HS-27A (cell line): ENCODE measurements at places on chromosomes 5 and 9.

DNA sequence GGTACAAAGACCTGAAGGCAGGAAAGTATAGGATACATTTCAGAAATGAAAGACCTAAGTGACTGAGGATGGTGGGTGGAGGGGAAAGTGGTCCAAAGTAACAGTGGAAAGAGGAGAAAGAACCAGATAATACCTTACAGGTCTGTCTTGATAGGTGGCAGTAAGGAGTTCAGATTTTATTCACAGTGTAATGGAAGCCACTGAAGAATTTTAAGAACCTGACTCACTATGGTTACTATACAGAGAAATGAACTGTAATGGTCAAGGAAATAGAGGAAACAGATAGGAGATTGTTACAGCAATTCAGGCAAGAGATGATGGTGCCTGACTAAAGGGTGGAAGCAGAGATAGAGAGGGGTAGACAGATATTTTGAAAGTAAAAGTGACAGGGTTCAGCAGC, 46.5 kb downstream of the EPB41L4A start:
- DNase-seq = no peak

DNA sequence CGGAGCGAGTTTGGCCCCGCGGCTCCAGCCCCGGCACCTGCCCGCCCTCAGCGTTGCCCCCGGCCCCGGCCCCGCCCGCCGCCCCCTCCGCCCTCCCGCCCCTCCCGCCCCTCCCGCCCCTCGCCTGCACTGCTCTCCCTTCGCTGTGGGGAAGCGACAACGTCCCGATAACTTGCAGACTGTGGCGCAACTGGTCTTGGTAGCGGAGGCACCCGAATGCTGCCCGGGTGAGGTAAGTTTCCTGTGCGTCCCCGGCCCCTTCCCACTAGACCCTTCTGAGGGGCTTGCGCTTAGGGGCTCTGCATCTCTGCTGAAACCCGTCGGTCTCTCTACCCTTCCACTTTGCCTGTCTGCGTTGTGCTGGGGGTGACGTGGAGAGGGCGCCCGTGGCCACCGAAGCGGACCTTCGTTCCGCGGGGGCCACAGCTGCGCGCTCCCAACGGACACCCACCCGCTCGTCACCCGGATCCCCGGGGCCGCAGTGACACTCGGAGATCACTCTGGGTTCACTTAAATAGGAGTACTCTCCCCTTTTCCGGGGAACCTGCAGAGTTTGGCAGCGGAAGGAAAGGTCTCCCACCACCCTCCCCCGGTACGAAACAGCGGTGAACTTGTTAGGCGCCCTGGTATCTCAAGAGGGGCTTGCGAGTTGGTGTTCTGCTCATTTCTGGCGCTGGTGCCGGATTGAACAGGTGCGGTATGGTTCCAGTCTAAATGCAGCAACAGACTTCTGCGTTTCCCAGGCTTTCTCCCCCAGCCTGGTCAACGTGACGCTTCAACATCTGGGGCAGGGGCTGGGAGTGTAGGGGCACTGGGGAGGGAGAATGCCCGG, 707 bp downstream of the PIP5K1B start:
- no peak for DNase-seq

GRCh38 chr5:88829775-88830174, 53.2 kb downstream of the MEF2C start:
- no peak for DNase-seq

DNA sequence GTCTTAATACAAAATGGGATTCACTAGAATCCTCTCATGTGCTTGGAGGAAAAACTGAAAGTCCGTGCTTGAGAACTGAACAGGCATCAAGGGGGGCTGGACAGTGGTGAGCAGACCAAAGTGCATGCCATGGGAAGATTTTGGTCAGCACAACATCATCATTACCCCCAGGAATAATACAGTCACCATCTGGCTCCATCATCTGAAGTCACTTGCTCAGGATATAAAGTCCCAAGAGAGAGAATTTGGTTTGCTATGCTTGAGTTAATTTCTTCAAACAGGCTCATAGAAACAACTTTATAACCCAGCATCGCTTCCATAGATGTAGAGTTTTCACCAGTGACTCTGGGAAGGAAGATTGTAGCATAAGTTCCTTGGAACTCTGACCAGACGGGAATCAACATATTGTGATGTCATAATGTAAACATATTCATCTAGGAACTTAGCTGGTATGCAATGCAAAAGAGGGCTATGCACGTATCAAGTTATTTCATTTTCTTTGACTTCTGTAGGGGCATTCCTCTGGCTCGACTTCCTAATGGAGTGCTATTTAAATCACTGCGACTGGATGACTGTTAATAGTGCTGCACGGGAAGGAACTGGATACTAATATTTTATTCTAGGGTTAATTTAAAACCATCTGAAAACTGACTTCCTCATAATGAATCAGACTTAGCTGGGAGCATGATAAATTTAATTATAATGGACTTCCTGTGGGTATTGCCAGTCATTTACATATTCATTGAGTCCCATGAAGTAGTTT, 145.2 kb downstream of the MTRR start:
- no peak for DNase-seq

DNA sequence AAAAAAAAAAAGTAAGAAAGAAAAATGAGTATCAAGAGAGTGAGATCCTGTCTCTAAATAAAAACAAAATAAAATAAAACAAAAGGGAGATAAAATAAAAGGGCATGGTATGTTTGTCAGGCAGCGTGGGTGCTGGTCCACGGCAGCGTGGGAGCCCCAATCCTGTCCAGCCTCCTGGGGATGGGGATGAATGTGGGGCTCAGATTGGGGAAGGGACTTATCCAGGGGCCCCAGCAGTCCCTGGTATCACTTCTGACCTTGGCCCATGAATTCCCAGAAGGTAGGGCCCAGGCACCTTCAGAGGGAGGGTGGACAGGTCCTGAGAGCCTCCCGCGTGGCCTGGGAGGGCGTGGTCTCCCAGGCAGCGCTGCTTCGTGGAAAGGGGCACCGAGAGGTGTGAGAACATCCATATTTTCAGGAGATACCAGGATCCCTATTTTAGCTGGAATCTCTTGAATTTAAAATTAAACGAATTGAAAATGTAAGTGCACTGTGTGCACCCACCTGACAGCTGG, 71.2 kb downstream of the ZNF354C start:
- no peak for DNase-seq

DNA sequence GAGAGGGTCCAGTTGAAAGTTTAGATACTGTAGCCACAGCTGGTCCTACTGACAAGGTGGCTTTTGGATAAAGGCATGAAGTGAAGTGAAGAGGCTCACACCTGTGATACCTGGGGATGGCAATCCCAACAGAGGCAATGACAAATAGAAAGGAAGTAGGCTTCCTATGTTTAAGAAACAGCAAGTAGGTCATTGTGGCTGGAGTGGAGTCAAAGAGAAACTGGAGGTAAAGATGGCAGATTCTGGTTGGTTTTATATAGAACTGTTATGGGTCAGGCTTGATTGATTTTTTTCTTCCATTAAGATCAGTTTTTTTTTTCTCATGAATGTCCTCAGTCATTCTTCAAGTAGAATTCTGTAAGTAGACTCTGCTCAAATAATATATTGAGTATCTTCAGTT, 79.5 kb downstream of the ANXA1 start:
- DNase-seq = no peak

DNA sequence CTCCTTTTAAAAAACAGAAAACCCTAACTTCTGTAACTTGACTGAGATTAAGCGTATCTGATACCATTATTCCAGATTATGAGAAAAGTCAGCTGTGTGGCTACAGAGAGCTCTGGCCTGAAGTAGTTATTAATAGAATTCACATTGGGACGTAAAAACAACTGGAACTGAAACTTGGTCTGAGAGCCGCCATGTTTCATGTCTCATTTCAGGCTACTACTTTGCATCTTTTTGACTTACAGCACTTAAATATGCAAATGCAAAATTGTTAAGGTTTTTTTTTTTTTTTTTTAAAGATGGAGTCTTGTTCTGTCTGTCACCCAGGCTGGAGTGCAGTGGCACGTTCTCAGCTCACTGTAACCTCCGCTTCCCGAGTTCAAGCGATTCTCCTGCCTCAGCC, 25.2 kb downstream of the MAP3K1 start:
- DNase-seq = no peak

GRCh38 chr5:95281226-95281625, 3.7 kb downstream of the MCTP1 start:
- peak; percentile 29 for DNase-seq

DNA sequence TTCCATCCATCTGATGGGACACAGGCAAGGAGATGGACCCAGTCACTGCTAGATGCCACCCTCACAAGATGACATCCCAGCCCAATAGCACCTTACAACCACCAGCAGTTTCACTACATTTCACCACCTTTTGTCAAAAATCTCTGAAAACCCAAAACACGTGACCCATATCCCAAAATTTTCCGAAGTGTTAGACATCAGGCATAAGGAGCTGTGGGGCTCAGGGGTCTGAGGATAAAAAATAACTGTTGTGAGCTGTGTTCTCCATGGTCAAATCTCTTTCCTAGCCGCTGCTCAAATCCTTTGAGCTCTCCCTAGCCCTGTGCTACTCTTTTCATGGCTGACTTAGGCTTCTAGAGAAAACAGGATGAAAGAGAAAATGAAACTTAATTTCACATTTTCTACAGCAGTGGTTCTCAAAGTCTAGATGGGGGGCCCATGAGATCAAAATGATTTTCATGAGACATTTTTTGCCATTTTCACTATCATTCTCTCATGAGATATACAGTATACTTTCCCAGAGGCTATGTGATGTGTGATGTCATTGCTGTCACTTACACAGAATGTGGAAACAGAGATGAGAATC, 40.7 kb downstream of the TIMD4 start:
- no peak for DNase-seq

GRCh38 chr9:36550135-36550534, 22.6 kb upstream of the MELK start:
- no peak for DNase-seq

- no peak for DNase-seq
Measured at GRCh38 chr5:35117967-35118366, 70.2 kb upstream of the AGXT2 start.

DNA sequence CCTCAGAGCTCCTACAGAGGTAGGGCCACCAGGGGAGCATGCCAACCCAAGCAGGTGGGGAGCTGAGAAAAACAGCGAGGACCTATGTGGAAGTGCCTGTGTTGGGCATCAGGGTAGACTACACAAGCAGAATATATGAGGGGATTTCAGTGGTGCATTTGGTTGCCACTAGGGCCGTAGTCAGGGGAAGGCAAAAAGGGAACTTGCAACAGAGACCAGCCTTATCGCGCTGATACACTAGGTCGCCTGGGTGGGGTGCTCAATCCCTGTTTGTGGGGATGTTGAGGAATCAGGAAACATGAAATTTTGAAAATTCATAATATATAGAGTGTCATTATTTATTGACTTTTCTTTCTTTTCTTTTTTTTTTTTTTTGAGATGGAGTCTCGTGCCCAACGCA, 370.9 kb upstream of the PRR16 start:
- DNase-seq = no peak

DNA sequence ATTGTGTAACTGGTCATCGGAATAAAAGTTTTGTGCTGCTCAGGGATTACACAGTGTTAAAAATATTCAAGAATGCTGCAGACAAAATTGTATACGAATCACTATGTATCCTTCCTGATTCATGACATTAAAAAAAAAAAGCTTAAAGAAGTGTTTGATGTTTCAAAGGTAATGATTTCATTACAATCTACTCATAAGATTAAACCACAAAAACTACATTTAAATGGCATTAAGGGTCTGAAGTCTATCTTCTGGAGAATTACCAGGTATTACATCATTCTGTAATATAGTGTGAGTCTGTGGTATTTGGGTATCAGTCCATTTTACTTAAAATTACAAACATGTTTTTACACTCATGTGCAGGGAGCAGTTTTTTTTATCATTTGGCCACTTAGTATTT, 324.4 kb downstream of the NDUFS4 start:
- no peak for DNase-seq

- no peak for DNase-seq
Measured at GRCh38 chr9:89629081-89629976, 24.5 kb downstream of the GADD45G start.

GRCh38 chr5:22539762-22540161, 313.4 kb downstream of the CDH12 start:
- no peak for DNase-seq

- DNase-seq = no peak
Measured at GRCh38 chr5:2335733-2336515, 415.6 kb downstream of the IRX2 start.

GRCh38 chr5:40453689-40454088, 226.0 kb upstream of the PTGER4 start:
- no peak for DNase-seq

DNA sequence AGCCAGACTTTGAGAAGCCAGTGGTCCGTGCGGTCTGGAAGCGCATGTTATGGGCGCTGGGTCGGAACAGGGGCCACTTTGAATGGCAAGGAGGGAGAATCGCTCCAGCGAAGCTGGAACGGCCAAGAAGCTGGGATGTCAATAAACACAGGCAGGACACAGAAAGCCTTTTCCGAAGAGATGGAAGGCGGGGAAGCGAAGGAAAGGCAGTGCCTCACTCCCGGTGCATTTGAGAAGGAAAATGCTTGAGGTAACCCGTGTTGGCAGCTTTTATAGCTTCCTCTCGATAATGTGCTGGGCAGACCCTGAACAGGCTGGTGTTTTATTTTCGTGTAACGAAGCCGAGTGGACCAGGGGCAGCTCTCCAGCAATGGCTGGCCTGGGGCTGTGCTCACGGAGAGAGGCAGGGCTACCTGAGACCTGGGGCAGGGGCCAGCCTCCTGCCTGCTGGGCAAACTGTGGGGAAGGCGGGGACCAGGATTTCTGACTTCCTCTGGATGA, 84.2 kb upstream of the SPRY4 start:
- DNase-seq = no peak

- no peak for DNase-seq
Measured at GRCh38 chr9:21311889-21312288, 6.8 kb upstream of the IFNA5 start.

DNA sequence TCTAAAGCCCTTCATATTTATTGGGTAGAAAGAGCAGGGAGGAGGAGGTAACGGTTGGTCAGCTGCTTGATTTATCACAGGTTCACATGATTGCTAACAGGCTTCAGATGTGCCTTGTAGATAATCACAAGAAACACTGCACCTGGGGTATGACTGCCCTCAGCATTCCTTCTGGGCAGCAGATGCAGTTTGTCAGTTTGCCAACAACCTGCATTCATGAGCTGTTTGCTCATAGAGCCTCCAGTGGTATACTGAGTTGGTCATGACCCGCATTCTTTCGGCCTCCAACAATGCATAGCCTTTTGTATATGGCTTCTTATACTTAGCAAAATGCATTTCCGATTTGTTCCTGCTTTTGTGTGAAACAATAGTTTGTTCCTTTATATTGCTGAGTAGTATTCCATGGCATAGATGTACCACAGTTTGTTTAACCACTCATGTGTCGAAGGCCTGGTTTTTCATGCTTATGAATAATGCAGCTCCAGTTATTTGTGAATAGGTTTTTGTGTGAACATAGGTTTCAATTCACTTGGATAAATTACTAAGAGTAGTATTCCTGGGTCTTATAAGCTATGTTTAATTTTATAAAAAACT, 83.6 kb downstream of the ARHGEF28 start:
- no peak for DNase-seq

- no peak for DNase-seq
Measured at GRCh38 chr9:134605351-134605965, 36.1 kb upstream of the COL5A1 start.

GRCh38 chr9:83313781-83314180, 224.4 kb downstream of the FRMD3 start:
- DNase-seq = no peak
